ENCODE measurements at places on chromosomes 6 and 20.

- DNase-seq = no peak
Observed at GRCh38 chr6:14216946-14217684, 99.5 kb downstream of the CD83 start.

GRCh38 chr6:14655201-14656061 is 537.9 kb downstream of the CD83 start:
- no peak for DNase-seq

- DNase-seq = peak; percentile 83
Observed at GRCh38 chr20:18496740-18497592, at the start of gene RBBP9. RBBP9 (minus strand) TSS chr20:18497225; CDS start chr20:18497167, 58 bp downstream.

- no peak for DNase-seq
Observed at GRCh38 chr6:146210406-146211083, 181.7 kb downstream of the GRM1 start.

DNA sequence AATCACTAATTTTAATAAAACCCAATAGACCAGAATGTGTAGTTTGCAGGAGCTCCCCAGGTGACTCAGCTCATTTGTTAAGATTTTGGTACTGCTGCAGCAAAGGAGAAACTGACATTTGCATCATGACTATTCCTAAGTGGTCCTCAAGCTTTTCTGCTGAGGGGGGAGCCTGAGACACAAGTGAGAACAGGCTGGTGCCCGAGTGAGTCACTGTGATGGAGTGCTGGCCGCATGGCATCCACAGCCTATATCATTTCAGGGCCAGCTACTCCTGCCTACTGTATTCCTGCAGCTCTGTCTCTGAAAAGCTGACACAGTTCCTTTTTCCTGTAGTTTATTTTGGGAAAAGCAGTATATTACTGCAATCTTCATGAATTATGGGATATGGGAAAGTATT is 113.7 kb upstream of the ENPP5 start:
- DNase-seq = no peak

DNA sequence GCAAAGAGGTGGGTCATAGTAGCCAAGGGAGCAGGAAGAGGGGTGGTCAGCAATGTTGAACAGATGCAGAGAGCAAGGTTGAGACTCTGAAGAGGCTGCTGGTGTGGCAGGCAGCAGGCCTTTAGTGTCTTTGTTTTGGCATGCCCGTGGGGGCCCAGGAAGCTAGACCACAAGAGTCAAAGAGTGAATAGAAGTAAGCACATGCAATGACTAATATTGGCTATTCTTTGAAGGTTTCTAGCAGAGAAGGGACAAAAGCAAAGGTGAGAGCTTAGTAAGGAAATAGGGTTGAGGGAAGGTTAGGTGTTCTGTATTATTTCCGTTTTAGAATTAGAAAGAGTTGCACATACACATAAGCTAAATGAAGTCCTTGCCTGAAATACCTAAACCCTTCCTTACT is 18.8 kb downstream of the TDRD6 start:
- DNase-seq = no peak

DNA sequence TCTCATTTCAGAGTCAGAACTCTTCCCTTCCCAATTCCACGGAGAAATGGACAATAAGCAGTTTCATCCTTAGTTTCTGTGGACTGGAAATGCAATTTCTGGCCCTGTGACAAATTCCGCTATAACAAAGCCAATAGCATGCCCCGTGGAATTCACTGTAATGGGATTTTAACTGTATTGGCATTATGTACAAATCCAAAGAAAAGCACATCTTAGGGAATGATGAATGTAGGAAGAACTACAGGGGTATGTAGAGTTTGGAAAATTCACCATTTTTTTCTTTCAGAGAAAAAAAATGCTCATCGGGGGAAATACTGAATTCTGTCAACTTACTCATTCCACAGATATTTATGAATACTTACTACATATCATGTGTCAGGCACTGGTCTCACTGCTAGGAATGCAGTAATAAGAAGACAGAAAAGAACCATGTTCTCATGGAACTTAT is 43.5 kb downstream of the KIF6 start:
- DNase-seq = peak; percentile 83

DNA sequence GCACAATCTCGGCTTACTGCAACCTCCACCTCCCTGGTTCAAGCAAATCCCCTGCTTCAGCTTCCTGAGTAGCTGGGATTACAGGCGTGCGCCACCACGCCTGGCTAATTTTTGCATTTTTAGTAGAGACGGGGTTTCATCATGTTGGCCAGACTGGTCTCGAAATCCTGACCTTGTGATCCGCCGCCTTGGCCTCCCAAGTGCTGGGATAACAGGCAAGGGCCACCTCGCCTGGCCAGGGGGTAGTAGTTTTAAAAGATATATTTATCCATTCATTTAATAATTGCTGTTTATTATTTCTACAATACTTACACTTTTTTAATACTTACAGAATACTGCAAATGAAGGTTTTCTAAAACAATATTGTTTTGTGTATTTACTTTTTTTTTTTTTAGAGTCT is 15.5 kb upstream of the DDX27 start:
- DNase-seq = no peak

DNA sequence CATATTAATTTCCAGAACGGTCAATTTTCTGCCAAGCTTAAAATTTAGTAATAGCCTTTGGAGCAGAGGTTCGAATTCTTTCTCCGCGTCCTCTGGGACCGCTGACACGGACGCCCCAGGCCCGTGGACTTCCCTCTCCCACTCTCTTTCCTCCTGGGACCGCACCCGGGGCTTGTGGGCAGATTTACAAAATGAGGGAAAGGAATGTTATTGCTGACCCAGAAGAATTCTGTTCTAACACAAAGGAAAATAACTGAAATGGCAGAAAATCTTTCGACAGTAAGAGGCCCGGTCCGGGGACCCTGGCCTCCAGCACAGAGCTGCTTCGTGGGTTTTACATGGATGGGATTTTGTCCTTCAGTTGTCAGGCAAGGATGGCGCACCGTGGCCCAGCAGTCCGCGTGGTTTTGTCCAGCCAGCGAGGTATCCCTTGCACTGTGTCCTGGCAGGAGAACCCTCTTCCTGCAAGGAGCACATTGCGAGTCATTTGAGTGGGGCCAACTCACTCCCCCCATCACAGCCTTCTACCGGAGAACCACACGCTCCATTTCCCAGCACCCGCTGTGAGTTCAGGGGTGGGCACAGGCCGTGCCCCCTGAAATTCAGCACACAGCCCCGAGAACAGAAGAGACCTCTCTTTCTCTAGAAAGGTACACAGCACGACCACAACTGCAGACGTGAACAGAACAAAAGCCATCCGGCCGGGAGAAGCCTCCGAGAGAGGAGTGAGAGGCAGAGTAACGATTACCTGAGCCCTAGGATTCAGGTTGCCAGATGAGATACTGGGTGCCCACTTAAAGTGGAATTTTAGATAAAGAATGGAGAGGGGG is 106.0 kb upstream of the AFDN start:
- DNase-seq = no peak

- no peak for DNase-seq
Observed at GRCh38 chr6:56652231-56652630, 9.5 kb upstream of the DST start.

DNA sequence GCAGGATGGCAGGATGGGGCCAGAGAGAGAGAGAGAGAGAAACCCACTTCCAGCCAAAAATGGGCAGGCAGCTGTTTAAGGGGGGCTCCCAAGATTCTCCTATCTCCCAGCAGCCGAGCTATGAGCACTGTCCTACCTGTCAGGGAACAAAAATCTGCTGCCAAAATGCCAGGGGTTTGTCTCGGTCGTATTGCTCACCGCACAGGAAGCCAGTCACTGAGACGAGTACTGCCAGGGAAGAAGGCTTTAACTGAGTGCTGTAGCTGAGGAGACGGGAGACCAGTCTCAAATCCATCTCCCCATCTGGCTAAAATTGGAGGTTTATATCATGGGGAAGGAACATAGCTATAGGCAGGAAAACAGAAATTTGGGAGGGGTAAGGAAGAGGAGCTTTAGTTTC is 22.3 kb downstream of the GGTLC1 start:
- no peak for DNase-seq

DNA sequence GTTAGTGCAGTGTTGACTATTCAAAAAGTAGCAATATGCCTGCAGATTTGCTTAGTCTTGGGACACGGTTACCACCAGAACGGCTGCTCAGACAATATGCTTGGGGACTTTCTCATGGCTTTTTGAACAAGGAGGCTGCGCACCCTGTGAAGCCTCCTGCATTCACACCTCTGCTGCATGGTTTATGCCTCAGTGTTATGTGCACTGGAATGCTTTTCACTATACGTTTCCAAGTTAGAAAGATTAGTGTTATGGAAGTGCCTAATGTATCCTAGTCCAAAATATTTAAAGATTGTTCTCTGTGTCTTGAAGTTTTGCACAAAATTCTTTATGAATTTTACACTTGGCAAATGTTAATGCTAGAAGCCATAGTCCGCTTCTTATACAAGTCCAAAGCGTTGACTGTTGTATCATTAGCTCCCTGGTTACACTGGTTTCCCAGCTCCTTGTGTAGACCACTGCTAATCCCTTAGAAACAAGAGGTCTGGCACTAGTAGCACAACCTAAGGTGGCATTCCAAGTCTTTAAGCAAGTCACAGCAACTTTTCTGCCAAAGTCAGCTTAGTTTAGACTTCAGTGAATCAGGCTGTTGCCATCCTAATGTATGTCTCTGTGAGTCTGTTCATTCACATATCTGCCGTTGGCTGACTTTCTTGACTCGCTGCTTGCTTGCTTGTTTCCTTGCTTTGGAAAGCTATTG is 26.3 kb upstream of the SLC22A1 start:
- no peak for DNase-seq

DNA sequence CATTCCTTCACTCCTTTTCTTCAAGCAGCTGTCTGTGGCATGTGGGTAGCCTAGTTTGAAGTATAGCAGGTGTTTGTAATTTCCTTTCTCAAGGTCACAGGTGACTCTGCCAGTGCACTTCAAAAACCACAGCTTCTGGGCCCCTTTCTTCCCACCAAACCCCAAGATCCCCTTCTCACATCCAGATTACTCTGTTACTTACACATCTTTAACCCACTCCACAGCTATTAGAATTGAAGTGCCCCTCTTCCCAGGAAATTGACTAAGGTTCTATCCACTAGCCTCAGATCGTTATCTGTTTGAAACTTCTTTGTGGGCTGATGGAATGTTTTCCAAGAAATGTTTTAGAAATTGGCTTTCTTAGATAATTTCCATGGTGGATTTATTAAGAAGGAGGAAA is 150.8 kb downstream of the AHI1 start:
- DNase-seq = peak; percentile 54

- DNase-seq = no peak
Observed at GRCh38 chr20:25364180-25364788, 26.4 kb downstream of the ABHD12 start.

DNA sequence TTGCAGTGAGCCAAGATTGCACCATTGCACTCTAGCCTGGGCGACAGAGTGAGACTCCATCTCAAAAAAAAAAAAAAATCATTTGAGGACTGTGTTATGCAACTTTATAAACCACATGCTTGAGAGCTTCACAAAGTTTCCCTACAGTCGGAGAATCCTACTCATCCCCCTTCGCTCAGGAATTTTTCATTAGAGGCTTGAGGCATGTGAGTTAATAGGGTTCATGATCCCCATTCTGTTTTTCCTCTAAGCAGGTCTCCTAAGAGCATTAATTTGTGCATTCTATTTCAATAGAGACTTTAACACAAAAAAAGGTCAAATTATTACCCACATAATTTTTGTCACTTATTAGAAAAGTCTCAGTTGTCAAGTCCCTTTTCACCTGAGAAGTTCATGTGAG is 103.7 kb upstream of the SOX4 start:
- DNase-seq = no peak

- DNase-seq = peak; percentile 48
Observed at GRCh38 chr20:14838663-14839628, 501.5 kb upstream of the FLRT3 start.

- no peak for DNase-seq
Observed at GRCh38 chr6:53815381-53816119, 20.7 kb downstream of the LRRC1 start.

GRCh38 chr6:90222724-90223198 is 73.9 kb downstream of the BACH2 start:
- no peak for DNase-seq

DNA sequence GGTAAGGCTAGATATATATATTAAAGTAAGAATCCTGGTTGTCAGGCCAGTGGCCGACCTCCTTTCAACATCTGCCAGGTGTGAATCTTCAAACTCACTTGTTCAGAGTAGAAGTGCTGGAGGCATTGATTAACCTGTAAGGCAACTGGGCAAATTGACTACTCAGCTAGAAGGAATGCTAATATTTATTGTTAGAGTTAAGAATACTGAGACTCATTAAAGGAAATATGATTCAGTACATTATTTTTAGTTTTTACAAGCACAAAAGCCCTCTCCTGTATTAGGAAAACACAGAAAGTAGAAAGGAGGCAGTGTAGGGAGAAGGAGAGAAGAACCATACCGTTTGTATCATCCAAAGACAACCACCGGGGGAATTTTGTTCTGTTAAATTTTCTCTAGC is 53.5 kb downstream of the RIPOR2 start:
- DNase-seq = no peak

DNA sequence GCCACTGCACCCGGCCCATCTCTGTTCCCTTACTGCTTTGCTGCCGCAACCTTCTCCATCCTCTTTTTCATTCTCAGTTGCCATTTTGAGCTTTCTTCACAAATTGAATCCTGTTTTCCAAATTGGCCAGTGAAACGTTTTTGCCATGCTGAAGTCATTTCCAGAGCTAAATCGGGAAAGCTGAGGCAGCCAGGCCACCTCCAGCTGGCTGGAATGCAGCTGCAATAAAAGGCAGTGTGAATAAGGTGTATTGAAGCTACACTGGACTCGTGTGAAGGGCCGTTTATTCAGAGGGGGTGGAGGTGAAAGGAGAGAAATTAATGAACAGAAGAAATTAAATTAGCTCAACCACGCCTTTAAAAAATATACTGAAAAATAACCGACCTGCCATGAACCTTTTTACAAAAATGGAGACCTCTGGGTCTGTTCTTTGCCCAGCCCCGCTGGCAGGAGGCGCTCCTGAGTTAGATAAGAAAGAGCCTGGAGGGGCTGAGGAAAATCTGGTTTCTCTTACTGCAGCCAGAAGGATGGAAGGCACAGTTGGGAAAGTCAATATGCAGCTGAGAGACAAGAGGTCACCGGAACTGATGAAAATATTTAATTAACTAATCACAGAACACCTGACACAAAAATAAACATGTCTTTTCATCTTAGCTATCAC is 283.9 kb downstream of the FOXC1 start:
- DNase-seq = no peak

DNA sequence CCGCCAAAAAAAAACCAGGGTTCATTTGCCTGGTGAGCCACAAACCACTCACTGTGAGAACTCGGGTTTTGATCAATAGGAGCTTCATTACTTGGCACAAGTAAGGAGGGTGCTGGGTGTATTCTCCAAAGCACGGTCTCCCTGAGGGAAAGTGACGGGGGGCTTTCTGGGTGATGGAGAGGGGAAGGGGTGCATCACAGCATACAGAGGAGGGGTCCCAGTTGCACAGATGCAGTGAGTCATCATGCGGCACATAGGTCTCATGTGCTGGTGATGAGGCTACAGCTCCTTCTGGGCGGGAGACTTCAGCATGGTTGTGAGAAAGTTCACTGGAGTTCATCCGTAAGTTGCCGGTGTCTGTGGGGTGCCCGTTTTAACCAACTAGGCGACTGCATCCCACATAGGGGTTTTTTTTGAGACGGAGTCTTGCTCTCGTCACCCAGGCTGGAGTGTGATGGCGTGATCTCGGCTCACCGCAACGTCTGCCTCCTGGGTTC is 36.2 kb downstream of the SUN5 start:
- no peak for DNase-seq

All from fibroblast of skin of back (primary cell).